ENCODE measurements at places on chromosomes 4 and X.

GRCh38 chr4:87388901-87389300 lies 2.1 kb downstream of the HSD17B11 start:
- no peak for DNase-seq

GRCh38 chr4:10810411-10810810 lies 125.8 kb upstream of the CLNK start:
- no peak for DNase-seq

DNA sequence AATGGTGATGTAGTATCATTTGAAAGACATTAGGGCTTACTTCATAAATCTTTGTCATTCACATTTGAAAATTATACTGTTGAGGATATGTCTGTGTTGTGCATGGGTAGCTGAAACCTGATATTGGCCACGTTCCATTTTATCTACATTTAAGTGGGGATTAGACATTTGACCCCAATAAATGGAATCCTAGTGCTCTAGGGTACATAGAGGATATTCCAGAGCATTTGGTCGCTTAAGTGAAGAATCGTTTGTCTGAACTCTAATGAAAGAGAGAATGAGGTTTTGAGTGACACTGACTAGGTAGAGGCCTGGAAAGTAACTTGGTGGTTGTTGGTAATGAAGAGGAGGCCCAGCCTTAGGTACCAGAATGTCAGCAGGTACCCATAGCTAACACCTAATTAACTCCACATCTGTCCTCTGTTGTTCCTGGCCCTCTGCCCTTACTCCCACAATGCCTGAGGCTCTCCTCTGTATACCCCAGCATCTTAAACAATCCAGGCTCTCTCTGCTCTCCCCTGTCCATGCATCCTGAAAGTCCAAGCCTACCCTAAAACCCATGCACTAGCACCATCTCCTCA lies 299.5 kb upstream of the KLF3 start:
- DNase-seq: no peak

- DNase-seq: no peak
These were observed 143.9 kb downstream of the KLHL13 start for GRCh38 chrX:117972711-117973109.

DNA sequence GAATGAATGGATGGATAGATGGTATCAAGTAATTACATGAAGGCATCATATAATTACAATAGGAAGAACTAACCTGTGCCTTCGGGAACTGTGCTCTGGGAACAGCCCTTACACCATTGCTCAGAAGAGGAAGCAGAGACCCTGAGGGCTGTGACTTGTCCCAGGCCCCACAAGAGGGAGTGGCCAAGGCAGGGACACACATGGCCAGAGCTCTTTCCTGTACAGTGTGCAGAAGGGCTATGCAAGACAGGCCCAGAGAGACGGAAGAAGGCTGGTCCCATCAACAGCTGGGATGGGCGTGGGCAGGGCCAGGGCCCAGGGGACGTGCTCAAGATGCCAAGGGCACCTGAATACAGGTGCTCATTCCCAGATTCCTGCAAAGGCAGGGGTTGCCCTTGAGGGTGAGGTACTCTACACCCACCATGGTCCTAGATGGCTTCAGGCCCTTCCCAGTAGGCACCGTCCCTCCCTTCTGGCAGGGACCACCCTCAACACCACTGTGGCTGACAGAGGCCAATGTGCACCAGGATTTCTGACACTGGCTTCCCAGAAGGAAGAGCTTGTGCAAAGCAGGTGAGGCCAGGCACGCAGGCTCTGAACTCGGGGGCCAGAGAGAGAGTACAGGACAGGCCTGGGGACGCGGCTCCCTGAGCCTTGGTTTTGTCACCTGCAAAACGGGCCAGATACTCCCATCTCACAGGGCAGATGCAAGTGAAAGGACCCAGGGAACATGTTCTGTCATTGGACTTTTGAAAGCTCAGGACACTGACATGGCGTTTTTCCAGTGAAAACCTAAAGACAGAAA lies 1.7 kb downstream of the EVC2 start:
- DNase-seq: no peak

DNA sequence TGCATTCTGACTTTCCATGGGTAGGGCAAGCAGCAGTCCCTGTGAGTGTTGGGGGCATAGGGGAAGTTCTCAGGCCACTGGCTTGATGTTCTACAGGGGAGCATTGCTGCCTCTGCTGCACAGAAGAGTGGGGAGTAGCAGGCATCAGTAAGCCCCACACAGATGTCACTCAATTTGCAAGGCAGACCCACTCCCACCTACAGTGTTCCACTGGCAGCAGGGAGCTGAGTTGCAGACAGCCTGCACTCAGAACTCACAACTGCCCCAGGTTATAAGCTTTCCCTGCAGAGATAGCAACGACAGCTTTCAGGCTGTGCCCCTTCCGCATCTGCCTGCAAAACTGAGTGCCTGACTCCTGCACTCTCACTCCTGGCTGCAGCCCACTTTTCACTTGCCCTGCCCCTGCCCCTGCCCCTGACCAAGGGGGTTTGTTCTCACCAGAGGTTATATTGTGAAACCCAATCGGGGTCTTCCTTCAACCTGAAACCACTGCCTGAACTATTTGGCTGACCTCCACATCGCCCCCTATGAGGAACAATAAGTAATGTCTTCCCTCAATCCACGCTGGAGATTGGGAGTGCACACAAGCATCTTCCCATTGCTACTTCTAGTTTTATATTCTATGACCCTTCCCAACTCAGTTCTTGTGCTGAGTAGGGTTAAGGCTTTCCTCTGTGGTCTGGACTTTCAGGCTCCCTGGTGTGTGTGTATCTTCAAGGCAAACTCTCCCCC lies 227.4 kb upstream of the CXorf51B start:
- DNase-seq: no peak

DNA sequence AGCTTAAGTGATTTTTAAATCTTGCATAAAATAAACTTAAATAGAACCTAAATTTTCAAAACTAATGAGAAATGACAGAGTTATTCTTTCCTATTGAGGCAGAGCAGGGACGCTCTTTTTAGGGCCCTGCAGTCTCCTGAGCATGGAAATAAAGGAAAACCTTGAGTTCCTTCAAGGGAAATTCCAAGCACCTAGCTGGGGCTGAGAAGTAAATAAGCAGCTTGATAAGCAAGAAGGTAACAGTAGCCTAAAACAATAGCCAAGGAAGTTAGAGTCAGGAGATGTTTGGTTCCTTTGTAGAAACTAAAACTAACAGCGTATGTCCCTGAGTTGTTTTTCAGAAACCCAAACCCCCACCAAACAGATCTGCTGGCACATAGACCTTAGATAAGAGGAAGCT lies 174.6 kb downstream of the COL25A1 start:
- DNase-seq: no peak

DNA sequence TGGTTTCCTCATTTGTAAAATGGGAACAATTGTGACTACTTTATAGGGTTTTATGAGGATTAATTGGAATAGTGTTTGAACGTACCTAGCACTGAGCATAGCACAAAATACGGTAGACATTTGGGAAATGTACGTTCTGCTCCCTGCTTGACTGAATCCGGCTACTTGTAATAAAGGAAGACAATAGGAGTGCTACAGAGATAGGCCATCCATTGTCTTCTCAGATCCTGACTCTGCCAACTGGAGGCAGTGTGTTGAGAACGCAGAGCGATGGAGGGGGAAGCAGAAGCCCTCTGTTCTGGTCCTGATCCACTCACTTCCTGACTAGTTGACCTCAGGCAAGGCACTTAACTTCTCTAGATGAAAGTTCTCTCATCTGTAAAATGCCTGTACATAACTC lies 26.4 kb downstream of the ENPP6 start:
- no peak for DNase-seq

GRCh38 chr4:187227907-187228704 lies 504.4 kb upstream of the FAT1 start:
- peak; percentile 40 for DNase-seq

- no peak for DNase-seq
These were observed 37.7 kb upstream of the OCIAD2 start for GRCh38 chr4:48944252-48944651.

DNA sequence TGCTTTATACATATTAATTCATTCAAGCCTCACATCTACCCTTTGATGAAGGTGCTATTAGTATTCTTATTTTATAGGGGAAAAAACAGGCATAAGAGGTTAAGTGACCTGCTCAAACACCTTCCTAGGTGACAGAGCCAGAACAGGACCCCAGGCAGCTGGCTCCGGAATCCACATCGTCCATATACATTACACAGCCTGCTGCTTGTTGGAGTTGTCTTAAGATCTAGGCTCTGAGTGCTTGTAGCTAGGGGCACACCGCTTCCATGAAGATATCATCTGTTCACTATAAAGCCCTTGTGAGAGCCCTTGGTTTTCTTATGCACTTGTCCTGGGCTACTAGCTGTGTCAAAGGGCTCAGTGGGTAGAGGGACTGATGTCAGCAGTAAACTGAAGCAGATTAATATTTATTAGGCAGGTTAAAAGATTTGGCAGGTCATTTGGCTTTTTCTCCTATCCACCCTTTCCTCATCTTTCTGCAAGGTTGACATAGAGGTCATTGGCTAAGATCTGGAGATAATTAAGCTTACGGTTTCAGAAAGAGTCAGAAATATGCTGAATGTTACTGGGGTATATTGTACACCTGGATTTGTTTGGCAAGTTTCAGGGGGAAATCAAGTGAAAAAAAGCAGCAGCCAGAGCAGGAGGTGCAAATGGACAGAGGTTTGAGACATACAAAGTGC lies 195.4 kb downstream of the SOWAHB start:
- DNase-seq: no peak

DNA sequence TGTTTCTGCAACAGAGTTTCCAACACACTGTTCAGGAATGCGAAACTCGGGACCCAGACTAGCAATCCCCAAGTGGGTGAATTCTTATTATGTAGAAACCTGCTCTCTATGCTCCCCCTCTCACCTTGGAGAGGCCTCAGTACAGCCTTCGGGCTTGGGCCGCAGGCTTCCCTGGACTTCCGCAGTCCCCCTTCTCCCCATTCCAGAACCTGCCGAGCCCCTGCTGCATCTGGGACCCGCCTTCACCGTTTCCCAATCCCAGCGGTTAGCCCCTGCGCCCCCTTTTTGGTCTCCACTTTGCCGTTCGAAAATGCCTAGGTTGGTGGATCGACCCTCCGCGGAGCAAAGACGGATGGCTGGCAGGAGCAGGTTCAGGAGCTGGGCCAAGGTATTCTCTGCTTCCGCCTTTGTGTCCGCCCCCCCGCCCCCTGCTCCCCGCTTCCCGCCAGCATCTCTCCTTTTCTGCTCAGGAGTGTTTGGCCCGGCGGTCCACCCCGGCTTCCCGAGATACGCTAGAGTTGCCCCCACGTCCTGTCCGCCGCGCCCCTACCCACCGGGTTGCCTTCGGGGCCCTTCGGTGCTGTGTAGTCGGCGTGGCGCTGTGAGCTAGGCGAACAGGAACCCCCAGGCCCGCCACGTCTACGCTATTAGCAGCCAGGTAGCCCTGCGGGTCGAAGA lies 11.5 kb downstream of the HAND2 start:
- DNase-seq: no peak

DNA sequence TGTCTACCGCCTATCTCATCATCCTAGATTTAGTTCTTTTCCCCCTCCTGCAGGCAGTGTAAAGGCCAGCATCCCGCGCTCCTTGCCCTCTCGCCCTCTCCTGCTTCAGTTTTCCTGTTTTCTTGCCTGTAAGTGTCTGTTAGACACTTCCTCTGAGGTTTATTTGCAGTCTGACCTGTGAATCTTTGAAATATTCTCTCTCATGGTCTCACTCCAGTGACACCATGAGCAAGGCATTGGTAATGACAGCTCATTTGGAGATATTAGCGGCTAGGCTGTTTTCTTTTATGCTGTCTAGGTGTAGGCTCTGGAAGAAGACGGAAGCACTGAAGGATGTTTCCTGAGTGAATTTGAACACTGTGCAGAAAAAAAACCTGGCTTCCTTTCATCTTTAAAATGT lies 179.6 kb downstream of the KDR start:
- peak; percentile 43 for DNase-seq

DNA sequence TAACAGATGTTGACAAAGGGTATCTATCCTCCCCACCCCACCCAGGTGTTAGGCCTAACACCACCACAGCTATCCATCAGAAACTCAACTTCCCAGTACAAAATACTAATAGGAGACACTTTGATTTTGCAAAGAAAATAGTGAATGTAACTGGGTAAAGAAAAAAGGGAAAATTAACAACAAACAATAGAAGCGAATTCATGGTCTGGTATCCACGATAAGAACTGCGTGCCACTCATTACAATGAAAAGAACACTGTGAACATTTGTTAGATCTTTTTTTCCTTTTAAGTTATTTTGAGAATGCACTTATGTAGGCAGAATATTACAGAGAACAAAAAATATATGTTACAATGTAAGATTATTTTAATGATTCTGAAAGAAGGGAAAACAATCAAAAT lies 12.0 kb downstream of the TSPAN5 start:
- DNase-seq: no peak

- DNase-seq: peak; percentile 68
These were observed 114.5 kb upstream of the RBPJ start for GRCh38 chr4:26206339-26206738.

- DNase-seq: no peak
These were observed 194.6 kb upstream of the FTHL17 start for GRCh38 chrX:31266203-31267076.

DNA sequence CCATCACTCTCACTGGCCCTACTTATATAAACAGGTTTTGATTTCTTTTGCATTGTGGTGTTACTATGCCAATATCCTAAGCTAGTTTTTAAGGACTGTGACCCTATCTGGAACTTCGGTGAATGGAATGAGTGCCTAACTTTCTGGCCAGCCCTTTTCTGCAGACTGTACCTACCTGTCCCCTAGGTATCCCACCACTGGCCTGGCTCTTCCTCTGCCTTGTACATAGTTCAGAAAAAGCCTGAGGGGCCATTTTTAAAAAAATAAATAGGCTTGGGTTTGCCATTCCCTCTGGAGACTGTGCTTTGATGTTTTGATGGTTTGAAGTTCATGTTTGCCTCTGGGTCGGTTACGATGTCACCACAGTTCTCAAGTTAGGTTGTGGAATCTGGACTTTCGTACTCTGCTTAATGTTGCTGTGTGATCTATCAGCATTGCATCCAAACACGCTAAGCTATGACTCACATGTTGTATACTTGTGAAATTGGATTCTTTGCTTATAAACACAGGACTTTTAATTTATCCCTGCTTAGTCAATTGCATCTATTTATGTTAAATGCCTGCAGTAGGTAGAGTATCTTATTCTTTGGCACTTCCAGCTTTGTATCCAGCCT lies 182.0 kb downstream of the ANKRD50 start:
- no peak for DNase-seq

DNA sequence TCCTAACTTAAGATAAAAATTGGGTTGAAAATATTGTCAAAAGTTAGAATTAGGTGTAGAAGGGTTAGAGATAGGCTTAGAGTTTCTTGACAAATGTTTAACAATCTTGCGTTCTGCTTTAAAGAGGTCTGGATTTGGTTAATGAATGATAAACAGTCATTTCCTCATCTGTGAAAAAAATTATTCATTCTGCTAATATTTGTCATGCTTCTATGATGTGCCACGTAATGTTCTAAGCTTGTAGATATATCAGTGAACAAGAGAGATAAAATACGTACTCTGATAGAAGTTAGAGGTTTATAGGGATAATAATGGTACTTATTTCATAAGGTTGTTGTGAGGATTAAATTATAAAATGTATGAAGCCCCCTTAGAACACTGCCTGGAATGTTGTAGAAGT lies 443.0 kb upstream of the GALNT7 start:
- no peak for DNase-seq
